ENCODE measurements at places on chromosomes 1 and 21.

GRCh38 chr1:198679535-198680173, 40.8 kb downstream of the PTPRC start:
- no peak for DNase-seq

DNA sequence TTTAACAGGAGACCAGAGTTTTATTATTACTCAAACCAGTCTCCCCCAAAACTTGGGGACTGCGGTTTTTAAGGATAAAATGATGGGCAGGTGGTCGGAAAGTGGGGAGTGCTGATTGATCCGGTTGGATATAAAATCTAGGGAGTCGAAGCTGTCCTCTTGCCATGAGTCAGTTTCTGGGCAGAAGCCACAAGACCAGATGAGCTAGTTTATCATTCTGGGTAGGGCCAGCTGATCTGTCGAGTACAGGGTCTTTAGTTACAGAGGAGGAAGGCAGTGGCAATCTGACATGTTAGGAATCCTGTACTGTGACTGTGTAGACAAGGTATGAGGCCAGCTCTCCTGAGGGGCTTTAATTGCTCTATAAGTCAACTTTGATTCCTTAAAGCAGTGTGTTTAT, 22.9 kb upstream of the FOXE3 start:
- DNase-seq: no peak

GRCh38 chr21:42650441-42651421, 2.7 kb upstream of the PDE9A start:
- DNase-seq: no peak

DNA sequence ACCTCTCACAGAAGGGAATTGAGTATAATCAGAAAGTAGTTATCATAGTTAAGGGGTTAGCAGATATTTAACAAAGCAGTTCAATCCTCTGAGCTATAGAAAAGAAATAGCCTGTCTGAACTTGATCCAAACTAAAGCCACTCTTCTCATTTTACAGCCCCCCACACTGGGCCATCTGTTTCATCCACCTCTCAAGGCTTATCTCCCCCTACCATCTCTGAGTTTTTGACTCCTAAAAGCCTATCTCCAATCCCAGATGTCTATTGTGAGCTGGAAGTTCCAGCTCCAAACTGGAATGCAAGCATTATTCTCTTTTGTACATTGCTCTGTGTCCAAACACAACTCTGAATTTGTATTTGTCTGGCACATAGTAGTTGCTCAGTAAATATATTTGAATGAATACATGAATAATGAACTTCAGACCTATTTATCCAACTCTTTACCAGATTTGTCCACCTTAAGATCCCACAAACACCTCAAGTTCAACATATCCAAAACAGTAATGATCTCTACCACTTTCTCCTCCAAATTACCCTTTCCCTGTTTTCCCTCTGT, 98.1 kb downstream of the PLPP3 start:
- DNase-seq: no peak

GRCh38 chr1:80170811-80171485, 1164.4 kb upstream of the ADGRL4 start:
- no peak for DNase-seq

- no peak for DNase-seq
Measured at GRCh38 chr1:87115317-87115890, 201.0 kb downstream of the HS2ST1 start.

- DNase-seq: no peak
Measured at GRCh38 chr1:55708781-55709180, 493.6 kb upstream of the USP24 start.

DNA sequence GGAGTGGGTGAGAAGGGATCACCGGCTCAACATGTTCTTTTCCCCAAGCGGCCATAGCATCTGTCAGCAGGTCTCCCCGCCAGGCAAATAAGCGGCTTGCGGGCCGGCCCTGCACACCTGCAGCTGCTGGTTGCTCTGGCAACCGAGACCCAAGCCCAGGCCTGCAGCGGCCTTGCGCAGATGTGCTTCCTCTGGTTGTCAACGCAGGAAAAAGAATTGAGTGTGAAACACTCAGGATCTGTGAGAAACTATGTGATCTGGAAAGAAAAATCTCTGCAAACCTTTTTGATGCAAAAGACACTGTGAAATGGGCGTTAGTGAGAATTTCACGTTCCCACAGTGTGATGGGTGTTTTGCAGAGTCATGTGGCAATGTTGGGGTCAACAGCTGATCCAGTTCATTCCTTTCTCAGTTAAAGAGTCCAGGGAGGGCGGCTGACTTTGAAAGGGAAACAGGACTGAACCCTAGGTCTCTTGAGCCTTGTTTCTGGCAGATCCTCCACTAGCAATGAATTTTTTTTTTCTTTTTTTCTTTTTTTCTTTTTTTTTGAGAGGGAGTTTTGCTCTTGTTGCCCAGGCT, 28.4 kb downstream of the TOMM20 start:
- DNase-seq: no peak
